ENCODE measurements at places on chromosomes 1 and 21.

GRCh38 chr1:22284906-22285548 lies 142.1 kb upstream of the WNT4 start:
- DNase-seq = no peak

DNA sequence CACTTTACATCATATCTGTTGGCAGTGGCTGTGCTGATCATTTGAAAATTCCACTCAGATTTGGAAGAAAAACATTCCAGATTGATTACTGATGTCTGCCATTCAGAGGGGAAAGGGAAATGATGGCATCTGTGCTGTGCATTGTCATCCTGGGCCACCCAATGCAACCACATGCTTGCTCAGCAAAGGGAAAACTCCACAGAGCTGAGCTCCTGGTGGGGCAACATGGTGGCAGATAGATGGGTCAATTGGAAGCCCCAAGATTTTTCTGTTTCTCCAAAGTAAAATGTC lies 11.8 kb downstream of the OXCT2 start:
- no peak for DNase-seq

DNA sequence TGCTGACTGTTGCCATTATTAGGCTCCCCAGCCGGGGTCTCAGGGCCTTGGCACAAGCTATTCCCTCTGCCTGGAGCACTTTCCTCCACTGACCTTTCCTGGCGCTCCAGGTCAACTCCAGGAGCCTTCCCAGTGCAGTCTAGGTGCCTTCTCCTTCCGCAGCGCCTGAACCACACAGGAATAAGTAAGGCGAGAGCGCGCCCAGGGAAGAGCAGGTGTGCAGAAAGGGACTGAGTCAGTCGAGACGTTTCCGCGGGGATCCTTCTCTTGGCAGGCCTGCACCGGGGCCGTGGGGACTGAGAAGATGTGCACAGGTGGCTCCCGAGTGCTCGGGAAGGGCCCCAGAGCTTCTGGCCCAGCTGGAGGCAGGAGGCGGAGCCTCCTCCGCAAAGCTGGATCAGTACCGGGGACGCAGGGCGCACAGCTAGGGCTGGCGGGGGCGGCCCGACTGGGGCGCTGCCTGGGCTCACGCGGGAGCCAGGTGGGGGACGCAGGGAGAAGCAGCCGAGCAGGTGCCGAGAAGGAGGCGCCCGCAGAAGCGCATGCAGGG lies 765 bp upstream of the BMP8A start:
- no peak for DNase-seq

DNA sequence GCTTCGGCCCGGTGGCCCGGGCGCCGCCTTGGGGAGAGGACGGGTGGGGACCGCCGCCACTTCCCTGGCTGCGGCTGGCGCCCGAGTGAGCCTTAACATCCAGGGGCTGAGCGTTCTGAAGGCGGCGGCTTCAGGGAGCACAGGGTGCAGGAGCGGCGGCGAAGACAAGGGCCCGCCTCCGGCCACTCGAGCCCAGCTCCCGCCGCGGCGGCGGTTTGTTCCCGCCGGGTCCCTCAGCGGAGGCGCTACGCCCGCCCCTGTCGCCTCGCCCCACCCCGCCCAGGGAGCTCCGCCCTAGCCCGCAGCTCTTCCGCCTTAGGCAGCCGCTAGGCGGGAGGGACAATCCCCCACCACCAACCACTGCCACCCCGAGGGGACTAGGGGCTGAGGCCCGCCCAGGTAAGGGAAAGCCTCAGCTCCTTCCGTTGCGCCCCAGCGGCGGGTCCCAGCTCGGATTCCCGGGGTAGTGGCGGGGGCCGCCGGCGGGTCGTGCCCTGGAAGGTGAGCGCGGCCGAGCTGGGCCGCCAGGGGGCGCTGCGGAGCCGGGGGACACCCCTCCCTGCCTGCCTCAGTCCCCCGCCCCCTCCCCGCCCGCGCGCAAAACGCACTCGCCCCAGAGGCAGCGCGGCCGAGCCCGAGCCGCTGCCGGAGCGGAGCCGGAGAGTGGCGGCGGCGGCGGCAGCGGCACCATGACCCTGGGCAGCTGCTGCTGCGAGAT lies at the start of gene FOXD2:
Gene FOXD2, plus strand, starts transcription at position 598 of the 718 bp plus-strand sequence. Its CDS starts 92 bp downstream, at position 690.
- peak; percentile 88 for DNase-seq

DNA sequence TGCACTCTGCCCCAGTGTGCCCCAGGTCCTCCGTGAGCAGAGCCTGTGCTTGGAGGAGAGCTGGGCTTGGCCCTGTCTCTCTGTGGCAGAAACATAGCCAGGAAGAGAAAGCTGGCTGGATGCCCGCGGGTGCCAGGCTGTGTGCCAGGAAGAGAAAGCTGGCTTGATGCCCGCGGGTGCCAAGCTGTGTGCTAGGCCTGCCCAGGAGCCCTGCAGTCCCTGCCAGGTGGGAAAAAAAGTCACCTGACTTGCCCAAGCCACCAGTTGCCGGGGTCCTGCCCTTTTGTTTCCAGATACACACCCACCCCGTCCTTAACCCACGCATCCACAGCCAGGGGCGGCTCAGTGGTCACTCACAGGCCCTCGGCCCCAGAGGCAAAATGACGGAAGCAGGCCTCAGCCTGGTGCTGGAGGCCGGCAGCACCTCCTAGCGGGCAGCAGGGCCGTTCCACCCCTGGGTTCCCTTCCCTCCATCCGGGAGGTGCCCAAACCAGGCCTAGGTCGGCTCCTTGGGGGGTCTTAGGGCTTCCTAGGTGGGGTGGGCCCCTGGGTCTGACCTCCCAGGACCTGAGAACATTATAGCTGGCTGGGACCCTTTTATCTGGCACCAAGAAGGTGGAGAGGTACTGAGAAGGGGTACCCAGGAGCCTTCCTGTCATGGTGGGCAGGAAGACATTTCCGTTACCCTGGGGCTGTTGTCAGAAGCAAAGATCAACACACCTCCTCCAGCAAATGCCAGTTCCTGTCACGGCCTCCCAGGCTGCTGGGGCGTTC lies 9.1 kb downstream of the ITGB2 start:
- DNase-seq = no peak

DNA sequence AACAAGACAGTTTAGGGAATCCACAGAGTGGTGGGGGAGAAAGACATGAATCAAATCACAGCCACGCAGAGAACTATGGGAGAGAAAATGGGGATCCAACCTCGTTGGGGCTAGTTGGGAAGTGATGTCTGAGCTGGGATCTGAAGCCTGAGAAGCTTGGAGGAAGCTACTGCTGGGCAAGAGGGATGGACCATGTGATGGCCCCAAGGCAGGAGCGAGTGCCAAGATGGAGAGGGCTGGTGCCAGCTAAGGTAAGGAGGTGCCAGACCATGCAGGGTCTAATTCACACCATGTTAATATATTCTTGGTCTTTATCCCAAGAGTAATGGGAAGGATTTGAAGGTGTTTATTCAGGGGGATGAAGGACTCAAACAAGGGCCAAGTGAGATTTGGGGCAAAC lies 18.2 kb upstream of the TCEA3 start:
- no peak for DNase-seq

DNA sequence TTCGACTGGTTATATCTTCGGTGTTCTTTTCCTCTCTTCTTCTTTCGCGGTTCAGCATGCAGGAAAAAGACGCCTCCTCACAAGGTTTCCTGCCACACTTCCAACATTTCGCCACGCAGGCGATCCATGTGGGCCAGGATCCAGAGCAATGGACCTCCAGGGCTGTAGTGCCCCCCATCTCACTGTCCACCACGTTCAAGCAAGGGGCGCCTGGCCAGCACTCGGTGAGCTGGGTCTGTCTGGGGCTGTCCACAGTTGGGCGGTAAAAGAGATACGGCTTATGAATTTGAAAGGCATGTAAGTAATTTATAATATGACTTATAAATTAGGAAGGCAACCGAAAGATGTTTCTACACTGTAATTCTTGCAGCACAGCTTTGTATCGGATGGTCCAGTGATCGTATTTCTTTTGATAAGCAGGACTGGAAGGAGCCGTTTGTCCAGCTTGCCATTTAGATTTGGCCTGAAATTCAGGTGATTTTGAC lies 334 bp downstream of the CTH start:
- no peak for DNase-seq

DNA sequence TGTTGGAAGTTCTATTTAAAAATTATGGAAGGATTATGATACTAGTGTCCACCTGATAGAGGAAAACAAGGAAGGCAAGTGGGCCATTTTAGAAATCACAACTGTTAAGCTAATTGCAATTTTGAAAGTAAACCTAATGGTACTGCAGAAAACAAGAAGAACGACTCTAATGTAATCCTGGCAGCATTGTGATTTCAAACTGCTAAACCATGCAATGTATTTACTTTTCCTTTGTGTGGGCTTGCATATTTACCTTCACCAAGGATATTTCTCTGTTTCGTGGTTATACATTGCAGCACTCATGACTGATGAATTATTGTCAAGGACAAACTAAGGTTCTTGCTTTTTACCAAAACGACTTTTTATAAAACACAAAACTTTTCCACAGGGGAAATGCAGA lies 88.1 kb downstream of the TM2D1 start:
- DNase-seq = no peak

DNA sequence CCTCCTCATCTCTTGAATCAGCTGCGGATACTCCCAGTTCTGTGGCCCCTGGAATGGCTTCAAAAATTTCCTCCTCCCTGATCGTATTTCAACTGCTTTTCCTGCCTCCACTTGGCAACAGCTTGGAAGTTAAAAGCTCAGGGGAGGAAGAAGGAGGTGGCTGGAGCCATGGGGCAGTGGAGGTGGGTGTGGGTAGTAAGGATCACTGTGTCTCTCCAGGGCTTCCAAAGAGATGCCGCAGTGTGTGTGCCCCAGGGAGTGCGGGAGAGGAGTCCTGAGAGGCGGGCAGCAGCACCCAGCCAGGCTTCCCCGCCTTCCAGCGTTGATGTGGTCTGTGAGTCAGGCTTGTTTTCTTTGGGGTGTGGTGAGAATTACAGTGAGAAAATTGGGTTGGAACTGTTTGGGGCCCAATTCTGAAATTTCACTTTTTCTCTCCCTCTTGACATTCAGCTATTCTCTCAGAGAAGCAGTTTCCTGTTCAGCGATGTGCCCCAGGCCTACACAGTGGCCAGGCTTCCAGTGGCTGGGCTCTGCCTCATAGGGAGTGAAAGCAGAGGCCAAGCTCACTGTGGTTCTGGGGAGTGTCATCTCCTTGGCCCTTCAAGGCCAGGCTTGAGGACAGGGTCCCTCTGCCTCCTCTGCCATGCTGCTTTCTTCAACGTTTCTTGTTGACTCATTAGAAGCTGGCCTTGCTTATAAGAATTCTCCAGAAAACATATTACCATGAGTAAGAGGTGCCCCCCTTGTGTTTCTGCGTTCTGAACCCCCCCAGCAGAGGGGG lies 69.0 kb downstream of the PGM1 start:
- no peak for DNase-seq
